ENCODE measurements at places on chromosomes 13 and 19.

DNA sequence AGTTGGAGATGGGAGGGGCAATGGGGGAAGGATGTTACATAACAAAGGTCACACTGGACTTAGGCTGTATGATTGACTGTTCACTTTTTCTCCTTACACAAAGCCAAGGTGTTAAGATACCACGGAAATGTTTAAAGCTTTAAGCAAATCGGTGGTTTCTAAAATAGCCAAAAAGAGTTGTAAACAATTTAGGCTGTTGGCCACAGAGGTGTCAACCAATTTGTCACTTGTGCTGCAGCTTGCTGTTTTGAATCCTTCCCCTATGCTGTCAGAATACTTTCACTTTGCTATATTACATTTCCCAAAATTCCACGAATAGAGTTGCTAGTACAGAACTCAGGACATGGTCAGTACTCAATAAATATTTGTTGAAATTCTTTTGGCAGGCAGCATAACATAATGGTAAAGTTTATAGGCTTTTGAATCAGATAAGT, 149.3 kb downstream of the VWA8 start:
- DNase-seq = no peak

GRCh38 chr19:14786421-14786851, 8.1 kb upstream of the ADGRE2 start:
- DNase-seq = peak; percentile 7

DNA sequence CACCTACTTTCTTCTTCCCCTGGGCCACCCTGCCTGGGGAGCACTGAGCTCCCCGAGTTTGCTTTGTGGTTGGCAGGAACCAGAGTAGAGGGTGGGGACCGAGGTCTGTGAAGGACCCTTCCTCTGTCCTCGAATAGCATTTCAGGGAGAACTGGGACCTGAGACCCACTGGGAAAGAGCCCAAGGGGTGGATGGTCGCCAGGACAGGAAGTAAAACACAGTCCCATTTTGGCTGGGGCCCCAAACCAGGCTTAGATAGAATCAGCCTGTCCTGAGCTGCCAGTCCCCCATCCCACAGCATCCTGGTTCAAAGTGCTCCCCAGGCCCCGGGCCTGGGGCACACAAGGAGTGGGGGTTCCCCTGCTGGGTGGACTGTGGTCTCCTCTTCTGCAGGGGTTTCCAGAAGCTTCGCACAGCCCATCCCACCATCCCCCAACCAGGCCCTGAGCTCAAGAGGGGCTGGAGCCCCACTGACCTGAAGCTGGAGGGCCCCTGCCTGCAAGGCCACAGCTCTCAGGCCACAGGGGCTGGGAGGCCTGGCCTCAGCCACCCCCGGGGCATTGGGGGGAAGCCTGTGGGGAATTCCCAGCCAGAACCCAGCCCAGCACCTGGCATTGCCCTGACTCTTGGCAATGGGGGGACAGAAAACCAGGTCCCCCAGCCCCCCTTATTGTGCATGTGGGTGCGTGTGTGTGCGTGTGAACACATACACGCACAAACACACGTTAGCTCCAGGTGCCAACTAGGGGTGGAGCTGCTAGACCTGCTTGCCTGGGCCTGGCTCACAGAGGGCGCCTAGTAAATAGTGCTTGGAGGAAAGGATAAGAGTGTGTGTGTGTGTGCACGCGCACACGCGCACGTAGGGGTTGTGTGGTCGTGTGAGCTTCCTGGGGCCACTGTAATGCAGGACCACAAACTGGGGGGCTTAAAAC, 995 bp upstream of the MKNK2 start:
- DNase-seq = no peak

DNA sequence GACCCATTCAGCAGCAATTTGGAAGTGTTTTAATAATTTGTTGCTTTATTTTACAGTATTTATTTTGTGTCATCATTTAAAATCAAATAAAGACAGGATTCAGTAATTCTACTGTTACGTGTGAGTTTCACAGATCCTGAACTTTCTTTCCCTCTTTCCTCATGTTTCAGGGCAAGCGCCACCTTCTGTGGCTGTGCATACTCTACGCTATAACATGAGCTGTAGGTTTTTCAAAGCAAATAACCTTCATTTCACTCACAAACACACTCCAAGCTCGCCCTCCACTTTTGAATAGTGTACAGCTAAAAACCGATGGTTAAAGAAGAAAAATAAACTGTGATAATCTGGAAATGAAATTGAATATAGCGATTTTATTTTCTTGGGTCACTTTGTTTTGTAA, 753.3 kb downstream of the OLFM4 start:
- DNase-seq = no peak

- DNase-seq = peak; percentile 51
Measured at GRCh38 chr13:80469853-80470381, 129.0 kb upstream of the SPRY2 start.

DNA sequence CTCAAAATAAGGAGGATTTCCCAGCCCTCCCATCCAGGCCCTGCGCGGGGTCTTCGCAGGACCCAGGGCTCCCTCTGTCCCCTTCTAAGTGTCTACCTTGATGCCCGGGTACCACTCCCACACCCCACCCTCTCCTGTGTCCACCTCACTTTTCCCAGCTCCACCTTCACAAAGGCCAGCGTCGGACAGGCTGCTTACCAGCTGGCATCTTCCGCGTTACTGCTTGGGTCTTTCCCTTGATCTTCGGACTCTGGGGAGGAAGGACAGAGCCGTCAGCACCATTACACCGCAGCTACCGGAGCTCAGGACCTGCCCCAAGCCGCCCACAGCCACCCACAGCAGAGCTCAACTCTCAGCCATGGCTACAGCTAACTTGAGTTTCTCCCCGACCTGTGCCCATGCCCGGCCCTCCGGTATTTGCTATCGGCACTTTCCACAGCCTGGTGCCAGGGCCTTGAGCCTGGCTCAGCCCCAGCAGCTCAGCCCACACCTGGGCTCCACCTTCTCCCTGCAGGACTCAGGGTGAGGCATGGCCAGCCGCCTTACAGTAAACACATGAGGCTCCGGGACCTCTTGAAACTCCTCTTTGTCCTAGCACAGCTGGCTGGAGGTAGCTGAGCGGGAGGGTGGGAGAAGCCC, 3.8 kb downstream of the C13orf46 start:
- no peak for DNase-seq

- DNase-seq = no peak
Measured at GRCh38 chr13:24203811-24204210, 43.3 kb downstream of the SPATA13 start.

- peak; percentile 34 for DNase-seq
Measured at GRCh38 chr19:21117041-21117907, 24.6 kb upstream of the ZNF431 start.

- DNase-seq = peak; percentile 21
Measured at GRCh38 chr13:109204252-109204651, 574.8 kb downstream of the MYO16 start.

DNA sequence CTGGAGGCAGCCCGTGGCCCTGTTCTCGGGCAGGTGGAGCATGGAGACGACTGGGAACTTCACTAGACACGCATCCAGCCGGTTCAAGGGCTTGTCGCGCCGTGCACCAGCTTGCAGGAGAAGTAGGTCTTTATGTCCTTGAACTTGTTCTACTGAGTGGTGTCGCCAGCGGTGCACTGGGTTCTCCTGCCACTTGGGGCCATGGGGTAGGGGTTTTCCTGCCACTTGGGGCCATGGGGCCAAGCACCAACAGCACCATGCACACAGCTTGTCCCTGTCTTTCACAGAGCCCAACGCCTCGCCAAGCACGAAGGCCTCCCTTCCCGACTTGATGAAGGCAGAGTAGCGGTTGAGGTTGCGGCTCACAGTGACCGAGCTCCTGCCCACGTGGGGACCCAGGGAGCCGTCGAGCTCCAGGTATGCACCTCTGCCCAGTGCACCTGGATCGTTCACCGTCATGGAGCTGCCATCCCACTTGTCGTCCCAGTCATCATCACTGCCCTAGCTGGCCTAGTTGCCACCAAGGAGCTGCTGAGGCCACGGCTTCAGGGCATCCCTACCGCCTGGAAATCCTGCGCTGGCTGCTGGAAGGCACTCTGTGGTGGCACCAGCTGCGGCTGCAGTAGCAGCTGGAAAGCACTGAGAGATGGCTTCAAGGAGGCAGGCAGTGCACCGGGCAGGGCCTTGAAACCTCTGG, 40.5 kb upstream of the TPM4 start:
- no peak for DNase-seq

DNA sequence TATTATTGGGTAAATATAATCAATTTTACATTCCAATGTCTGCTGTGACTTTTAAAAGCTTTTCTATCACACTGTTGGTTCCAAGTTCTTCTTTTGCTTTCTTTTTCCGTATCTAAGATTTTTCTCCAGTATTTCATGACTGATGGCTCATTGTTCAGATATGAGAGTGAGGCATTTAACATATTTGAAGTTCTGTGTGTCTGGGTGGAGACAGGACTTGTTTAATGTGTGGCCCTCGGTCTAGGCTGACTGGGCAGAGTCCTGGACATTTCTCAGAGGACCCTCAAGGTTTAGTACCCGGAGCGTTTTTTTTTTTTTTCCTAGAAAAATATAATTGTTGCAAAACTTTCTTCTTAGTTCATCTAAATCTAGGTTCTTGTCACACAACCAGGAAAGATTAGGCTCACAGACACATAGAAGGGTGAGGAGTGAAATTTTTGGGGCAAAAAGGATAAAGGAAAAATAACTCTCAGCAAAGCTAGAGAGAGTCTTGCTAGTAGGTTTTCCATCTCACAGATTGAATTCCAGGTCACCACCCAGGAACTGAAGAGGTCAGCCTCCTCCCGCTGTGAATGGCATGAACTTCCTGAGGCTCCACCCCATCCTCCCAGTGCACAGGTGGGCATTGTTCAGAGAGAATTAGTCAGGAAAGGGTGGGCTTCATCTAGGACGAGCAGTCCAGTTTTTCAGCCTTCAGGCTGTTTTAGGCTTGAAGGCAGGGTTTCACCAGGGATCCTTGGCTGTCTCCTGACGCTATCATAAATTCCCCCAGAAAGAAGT, 1002.4 kb upstream of the PCDH9 start:
- DNase-seq = peak; percentile 33

DNA sequence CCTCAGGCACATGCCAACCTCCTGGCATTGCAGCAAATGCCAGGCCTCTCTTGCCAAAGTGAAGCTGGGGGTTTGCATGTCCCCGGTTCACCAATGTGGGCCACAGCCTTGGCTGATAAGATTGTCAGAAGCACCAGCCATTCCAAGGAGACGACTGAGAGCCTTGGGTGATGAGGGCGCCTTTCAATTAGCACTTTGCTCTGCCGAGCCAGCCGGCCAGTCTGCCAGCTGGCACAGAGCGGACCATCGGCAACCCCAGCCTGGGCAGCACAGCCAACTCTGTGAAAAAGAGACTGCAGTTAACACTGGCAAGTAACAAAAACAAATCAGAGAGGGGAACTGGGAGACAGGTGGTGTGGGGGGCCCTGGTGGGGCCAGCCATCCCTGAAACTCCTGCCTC, 67.3 kb downstream of the EFNB2 start:
- peak; percentile 52 for DNase-seq

GRCh38 chr13:81117416-81117815, 776.5 kb upstream of the SPRY2 start:
- DNase-seq = no peak

DNA sequence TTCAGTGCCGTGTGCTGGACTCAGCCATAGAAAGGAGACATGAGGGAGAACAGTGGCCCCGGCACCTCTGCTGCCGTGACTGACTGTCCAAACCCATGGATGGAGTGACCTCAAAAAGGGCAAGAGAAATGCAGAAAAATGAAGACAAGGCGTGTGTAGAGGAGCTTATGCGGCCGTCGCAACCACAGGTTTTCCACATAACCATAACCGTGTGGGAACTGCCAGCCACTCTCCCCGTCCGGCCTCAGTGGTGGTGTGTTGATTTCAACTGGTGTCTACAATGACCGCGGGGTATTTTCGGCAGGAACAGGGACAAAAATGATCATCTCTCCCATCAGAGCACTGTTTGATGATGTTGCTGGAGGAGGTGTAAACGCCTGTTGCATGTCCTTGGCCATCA, 42.9 kb upstream of the F7 start:
- no peak for DNase-seq

All from astrocyte of the hippocampus (primary cell).